ENCODE measurements at places on chromosomes 5 and 9.

GRCh38 chr5:137136991-137137632 is 362.0 kb downstream of the SPOCK1 start:
- no peak for DNase-seq

DNA sequence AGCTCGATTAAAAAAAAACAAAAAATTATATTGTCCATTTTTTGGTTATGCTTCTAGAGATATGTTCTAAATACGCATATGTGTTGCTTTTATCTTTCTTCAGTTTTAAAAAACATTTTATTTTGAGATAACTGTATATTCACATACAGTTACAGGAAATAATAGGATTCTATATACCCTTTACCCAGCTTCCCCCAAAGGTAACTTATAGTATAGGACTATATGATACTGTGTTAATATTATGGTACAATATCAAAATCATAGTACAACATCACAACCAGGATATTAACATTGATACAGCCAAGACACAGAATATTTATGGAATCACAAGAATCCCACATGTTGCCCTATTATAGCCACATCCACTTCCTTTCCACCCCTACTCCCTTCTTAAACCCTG is 9.5 kb upstream of the MACIR start:
- DNase-seq: no peak

GRCh38 chr5:122175852-122176251 is 46.5 kb downstream of the ZNF474 start:
- no peak for DNase-seq

GRCh38 chr5:135921388-135921787 is 25.7 kb upstream of the IL9 start:
- DNase-seq: no peak

GRCh38 chr9:130398487-130399240 is 46.1 kb upstream of the ASS1 start:
- no peak for DNase-seq

- DNase-seq: no peak
Observed at GRCh38 chr5:58107704-58108103, 352.2 kb downstream of the PLK2 start.

- no peak for DNase-seq
Observed at GRCh38 chr5:145104106-145104505, 731.0 kb downstream of the PRELID2 start.

DNA sequence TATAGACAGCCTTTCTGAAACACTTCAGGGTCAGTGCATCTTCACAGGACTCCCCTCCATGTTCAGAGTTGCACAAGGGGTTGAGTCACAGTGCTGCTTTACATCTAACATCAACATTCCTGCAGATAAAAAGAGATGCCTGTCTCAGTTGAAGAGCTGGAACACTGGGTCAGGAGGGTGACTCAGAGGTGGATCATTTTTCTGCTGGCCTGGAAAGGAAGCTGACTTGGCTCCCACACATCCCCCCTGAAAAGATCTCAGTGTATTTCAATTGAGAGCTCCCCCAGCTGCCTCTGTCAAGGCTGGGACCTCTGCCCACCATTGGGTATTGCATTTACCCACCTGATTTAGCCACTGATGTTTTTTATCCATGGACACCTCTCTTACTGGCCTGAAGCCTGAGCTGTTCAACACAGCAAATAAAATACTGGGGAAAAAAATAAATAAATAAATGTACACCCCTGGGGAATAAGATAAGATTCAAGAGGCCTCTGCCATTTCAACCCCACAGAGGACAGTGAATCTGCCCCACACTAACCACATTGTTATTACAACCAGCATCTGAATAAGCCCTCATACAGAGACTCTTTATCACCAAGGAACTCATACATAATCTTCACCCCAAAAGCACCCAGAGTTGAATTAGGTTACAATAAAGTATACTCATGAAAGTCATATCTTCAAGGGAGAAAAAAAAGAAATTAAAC is 716.4 kb downstream of the SEMA5A start:
- no peak for DNase-seq

DNA sequence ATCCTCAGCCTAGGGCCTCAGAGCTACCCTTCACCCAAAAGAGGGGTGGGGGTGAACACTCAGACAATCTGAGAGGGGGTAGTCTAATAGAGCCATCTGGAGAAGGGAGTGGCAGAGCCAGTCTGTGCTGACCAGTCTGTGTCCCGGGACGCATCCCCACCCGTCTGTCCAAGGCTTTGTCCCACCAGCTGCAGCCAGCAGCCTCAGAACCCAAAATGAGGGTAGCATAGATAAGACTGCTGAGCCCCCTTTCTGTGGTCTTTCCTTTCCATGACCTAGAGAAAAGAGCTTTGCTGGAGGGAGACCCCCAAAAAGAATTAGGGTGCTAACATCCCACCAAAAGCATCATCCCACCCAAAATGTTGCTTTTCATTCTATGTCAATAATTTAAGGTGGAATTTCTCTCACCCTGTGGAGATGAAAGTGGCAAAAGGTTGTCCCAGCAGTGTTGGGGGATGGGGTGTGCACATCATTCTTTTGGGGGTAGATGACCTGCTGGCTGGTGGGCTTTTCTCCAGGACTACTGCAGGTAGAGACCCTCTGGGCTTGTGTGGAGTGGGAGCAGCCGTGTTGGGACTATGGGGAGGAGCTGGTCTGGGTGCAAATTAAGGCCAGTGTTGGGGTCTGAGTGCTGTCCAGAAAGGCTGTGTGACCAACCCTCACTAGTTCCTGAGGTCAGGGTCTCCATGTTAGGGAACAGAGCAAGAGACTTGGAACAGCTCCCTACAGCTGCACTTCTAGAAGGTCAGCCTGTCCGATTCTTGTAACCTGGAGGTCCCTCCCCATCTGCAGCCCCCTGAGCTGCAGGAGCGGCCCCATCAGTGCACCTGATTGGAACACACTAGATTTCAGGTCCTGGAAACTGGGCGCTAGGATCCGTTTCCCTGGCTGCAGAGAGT is 19.9 kb downstream of the URM1 start:
- DNase-seq: no peak

DNA sequence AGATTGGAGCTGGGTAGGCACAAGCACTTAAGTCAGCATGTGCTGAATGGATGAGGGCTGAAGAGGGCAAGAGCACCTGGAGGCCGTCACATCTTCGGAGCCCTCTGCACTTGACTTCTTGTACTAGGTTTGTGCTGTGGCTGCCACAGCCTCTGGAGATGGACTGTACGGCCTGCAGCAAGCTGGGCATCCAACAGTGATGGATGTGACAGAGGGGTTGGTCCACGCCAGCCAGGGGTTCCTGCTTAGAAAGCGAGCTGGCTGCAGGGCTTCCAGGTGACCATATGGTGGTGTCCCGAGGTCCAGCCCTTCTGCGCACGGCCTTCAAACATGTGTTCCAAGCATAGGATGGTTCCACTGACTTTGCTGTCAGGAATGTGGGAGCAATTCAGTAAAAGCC is 65.1 kb upstream of the PHYKPL start:
- DNase-seq: no peak

DNA sequence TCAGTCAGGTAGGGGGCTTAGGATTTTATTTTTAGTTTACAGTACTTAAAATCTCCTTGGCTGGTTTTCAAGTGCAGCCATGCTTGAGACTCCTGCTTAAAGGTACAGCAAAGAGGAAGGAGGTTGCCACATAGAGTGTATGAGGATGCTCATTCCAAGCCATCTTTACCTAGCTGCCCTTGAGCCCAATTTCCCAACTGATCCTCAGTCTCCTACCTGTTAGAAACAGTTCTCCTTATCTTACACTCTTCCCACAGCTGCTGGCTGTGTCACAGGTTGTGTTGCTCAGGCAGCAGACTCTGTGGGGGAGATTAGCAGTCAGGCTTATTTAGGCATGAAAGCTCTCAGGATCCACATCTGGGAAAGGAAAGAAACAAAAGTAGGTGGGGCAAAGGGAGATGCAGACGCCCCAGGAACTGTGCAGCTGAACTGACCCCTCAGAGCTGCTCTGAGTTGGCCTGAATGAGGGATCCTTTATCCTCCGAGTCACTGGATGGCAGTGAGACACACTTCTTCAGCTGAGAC is 95.1 kb downstream of the NMUR2 start:
- no peak for DNase-seq

DNA sequence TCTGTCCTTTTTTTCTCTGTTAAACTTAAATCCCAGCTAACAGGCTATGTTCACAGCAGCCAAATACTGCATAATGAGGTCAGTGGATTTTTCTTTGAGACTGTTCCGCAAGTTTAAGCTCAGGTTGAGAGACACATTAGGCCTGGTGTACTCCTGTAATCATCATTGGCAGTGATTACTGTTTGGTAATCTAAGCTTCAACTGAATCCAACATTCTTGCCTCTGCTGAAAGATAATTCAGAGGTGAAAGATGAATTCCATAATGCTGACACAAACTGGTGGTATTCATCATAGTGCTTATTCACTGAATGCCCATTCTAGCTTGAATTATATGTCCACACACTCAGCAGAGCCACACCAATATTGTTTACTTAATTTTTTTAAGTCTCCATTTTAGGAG is 108.5 kb downstream of the NFIB start:
- DNase-seq: no peak

- DNase-seq: no peak
Observed at GRCh38 chr9:76036762-76037161, 146.3 kb downstream of the PCSK5 start.

DNA sequence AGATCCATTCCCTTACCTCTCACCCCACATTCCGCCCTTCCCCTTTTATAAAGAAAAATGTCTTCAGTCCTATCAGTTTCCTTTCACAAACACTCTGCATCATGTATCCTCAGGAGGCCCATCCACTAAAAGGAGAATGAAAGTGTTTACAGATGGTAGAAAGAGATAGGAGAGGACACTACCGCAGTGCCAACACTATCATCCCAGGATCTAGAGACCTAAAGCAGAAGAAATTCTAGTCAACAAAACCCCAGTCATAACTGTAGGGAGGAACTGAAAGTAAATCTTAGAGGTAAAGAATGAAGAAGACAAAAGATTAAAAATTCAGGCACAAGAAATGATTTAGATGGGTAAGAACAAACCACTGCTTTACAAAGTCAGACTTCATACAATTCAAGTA is 114.1 kb downstream of the MLLT3 start:
- no peak for DNase-seq

DNA sequence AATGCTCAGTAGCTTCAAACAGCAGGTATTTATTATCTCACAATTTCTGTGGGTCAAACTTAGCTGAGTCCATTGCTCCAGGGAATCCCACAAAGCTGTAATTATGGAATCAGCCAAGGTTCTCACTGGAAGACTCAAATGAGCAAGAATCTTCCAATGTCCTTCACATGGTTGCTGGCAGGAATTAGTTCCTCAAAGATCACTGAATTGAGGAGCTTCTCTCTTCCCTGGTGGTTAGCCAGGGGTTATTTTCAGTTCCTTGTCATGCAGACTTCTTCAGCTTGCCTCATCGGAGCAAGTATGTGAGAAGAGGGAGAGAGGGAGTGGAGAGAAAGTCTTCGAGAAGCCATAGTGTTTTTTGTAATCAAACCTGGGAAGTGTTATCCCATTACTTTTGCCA is 2331.9 kb downstream of the MAT2B start:
- DNase-seq: no peak

GRCh38 chr5:73298772-73299630 is 126.0 kb downstream of the TMEM174 start:
- no peak for DNase-seq

DNA sequence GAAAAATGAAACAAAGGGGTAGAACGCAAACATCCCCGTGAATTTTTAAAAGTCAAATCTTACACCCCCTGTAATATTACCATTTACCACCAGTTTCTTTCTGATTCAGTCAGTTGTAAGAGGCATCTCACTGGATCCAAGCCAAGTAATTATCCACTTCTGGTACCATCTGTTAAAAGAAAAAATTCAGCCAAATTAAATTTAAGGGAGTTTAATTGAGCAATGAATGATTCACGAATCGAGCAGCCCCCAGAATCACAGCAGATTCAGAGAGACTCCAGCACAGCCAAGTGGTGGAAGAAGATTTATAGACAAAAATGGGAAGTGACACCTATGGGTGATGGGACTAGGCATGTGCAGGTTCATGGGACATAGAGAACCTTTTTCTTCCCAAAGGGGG is 29.9 kb upstream of the MTMR12 start:
- no peak for DNase-seq

GRCh38 chr5:2887481-2888348 is 136.2 kb upstream of the IRX2 start:
- DNase-seq: no peak

- no peak for DNase-seq
Observed at GRCh38 chr9:98491828-98492227, 216.9 kb downstream of the GABBR2 start.

- DNase-seq: no peak
Observed at GRCh38 chr9:71353720-71354119, 232.3 kb upstream of the TRPM3 start.

DNA sequence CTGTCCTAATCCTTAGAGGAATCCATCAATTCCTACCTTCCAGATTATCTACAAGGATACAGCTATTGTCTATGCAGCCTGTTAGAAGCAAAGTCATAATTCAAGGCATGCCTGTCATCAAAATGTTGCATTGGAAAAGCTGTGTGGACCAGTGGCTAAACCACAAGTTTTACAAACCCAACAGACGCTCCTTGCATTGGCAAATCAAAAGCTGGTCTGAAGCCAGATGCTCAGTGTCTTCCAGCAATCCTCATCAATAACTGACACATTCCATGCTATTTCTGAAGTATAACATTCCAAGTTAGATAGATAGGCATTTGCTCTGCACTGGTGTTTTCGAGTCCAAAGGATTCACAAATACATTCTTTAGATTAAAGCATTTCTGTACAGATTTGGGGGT is 213.6 kb downstream of the EBF1 start:
- DNase-seq: no peak

All from NK-92 treated with Interleukin-12 subunit alpha and Interleukin-12 subunit beta, amount 100 ng/mL, for 24 hours (cell line).